Tibial artery (tissue), 4 donors: ENCODE measurements at places on chromosomes 7 and 10.

DNA sequence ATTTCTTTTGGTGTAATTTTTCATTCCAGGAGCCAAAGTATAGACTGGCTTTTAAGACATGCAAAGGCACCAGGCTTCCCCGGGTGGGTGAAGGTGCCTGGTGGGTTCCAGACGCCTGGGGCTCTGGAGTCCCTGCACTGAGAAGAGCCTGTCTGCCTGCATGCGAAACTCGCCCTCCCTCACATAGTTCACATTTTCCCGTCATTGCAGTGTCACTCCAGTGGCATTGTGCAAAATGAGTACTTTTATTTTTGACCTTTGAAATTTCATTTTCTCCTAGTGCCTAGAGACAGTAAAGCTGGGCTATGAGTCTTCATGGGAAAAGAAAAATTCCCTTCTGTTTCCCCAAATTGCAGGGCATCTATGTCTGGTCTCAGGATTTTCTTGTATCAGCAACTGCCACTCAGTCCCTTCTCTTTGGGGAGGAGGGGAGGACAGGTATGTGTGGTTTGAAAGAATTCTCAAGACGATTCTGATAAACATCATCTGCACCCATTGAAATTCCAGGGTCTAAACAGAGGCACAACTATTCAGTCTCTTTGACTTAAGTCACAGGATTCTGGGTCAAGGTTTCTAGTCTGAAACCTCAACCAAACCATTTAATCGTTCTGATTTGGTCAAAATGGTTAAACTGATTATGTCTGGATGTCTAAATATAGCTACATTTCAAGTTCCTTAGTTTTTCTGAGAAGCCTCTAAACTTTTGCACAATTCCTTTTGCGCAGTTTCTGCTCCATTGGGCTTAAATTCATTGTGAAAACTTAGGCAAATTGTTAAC is 107.8 kb downstream of the CYP26A1 start:
- H3K27me3 ChIP-seq: no peaks in the 10 kb centered on the region
- H3K27ac ChIP-seq: peak overlapping the region; percentile 36
- H3K4me1 ChIP-seq: no peaks in the 10 kb centered on the region
- H3K36me3 ChIP-seq: no peaks in the 10 kb centered on the region
- H3K4me3 ChIP-seq: no peak overlapping the region
- no peak for DNase-seq

- H3K36me3 ChIP-seq: no peaks in the 10 kb centered on the region
- H3K4me3 ChIP-seq: no peak overlapping the region
- no peaks in the 10 kb centered on the region for H3K4me1 ChIP-seq
- H3K27me3 ChIP-seq: no peaks in the 10 kb centered on the region
- H3K27ac ChIP-seq: no peak overlapping the region
Measured at GRCh38 chr7:1987084-1987535, 245.6 kb downstream of the MAD1L1 start.

GRCh38 chr10:112213836-112214235 is 30.3 kb upstream of the GPAM start:
- H3K27ac ChIP-seq: no peak overlapping the region
- H3K36me3 ChIP-seq: no peaks in the 10 kb centered on the region
- no peak overlapping the region for H3K4me3 ChIP-seq
- peaks cover 10% of the 10 kb centered on the region for H3K4me1 ChIP-seq
- no peak for DNase-seq
- no peaks in the 10 kb centered on the region for H3K27me3 ChIP-seq

GRCh38 chr10:132194726-132195125 is 8.0 kb downstream of the DPYSL4 start:
- H3K4me3 ChIP-seq: no peak overlapping the region
- no peak for DNase-seq
- no peaks in the 10 kb centered on the region for H3K36me3 ChIP-seq
- H3K27ac ChIP-seq: no peak overlapping the region

DNA sequence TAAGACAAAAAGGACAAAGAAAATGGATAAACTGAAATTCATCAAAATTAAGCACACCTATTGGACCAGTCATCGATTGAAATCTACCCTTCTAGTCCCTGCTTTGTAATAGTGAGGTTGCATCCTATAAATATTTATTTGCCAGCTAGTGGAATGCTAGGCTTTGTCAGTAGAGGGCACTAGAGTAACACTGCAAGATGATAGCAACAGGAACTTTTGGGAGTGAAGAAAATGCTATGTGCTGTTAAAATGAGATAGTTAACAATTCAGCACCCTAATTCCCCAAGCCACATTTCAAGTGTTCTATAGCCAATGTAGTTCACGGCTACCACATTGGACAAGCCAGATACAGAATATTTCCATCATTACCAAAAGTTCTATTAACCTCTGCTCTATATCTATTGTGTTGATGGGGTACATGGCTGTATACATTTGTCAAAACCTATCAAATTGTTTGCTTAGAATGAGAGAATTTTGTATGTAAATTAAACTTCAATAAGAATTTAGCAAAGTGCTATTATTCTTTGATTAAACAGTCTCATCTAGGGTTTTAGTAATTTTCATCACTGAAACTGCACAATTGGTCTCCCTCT is 69.8 kb downstream of the LSMEM1 start:
- H3K4me1 ChIP-seq: no peaks in the 10 kb centered on the region
- no peak for DNase-seq
- no peaks in the 10 kb centered on the region for H3K36me3 ChIP-seq

DNA sequence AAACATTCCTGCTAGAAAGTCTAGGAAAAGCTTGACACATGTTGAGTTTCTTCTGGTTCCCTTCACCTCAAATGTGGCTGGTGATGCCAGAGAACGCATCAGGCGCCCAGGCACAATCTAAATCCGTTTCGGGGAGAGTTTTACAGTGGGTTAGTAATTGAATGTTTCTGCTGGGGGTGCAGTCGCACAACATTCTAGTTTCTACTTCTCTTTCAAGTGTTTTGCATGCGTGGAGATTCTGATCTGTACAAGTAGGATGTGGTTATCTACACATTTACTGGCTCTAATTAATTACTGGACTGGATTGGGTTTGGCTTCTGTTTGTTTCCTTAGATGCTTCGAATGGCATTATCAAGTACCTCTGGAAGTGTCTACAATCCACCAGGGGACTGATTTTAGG is 173.8 kb downstream of the TMEM26 start:
- no peaks in the 10 kb centered on the region for H3K36me3 ChIP-seq
- no peak overlapping the region for H3K4me3 ChIP-seq
- H3K27me3 ChIP-seq: no peaks in the 10 kb centered on the region
- no peaks in the 10 kb centered on the region for H3K4me1 ChIP-seq
- no peak overlapping the region for H3K27ac ChIP-seq

DNA sequence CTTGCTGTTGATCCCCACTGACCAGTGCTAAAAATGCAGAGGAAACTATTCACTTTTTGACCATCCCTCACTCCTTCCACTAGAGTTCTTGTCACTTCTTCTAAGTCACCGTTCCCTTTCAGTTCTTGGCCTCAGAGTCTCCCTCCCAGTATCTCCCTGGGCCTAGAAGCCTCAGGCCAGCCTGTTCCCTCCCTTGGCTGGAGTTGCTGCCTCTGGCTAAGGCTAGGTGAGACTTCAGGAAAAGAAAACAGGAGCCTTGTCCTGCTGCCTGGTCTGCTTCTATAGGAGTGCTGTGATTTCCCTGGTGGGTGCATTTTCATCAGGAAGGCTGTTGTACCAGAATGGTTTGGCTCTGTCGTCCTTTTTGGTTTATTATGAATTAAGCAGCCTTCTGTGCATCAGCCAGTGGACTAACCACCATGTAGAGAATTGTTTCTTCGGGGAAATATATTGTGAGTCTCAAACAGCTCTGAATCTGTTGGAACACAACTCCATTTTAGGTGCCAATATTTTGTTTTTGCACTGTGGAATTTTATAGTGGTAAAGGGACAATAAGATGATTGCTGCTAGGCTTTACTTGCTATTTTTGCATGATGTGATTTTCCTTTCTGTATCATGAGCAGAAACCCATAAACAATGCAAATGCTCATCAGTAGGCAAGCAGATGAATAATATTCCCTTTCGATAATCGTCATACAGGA is 233.4 kb upstream of the FZD1 start:
- no peak overlapping the region for H3K27ac ChIP-seq
- no peaks in the 10 kb centered on the region for H3K27me3 ChIP-seq
- H3K4me3 ChIP-seq: no peak overlapping the region
- no peak for DNase-seq

GRCh38 chr7:138559448-138559847 is 99.4 kb downstream of the TRIM24 start:
- no peak for DNase-seq
- no peak overlapping the region for H3K4me3 ChIP-seq
- no peak overlapping the region for H3K27ac ChIP-seq
- H3K27me3 ChIP-seq: no peaks in the 10 kb centered on the region
